Stimulated activated CD4-positive, alpha-beta T cell treated with anti-CD3 and anti-CD28 coated beads, Interleukin-15, amount 100 ng/mL, for 1 hour (primary cell): ENCODE measurements at places on chromosomes 5 and 9.

DNA sequence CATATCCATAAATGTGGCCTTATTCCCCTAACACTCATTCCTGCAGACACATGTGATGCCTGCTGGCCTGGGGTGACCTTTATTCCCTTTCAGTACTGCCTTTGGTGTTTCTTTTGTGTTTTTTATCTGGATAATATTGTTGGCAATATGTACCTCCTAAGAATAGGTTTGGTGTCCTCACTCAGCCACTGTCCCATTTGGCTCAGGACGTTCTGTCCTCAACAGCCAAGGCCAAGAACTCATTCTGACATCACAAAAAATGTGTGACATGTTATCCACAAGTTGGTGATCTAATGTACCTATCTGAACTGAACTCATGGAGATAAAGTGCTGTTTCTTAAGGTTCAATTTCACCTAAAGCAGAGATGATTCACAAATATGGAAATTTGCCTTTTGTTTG lies 142.9 kb upstream of the GRAMD2B start:
- DNase-seq: no peak

- DNase-seq: no peak
These were observed 162.6 kb downstream of the TRIM32 start for GRCh38 chr9:116849721-116850120.

DNA sequence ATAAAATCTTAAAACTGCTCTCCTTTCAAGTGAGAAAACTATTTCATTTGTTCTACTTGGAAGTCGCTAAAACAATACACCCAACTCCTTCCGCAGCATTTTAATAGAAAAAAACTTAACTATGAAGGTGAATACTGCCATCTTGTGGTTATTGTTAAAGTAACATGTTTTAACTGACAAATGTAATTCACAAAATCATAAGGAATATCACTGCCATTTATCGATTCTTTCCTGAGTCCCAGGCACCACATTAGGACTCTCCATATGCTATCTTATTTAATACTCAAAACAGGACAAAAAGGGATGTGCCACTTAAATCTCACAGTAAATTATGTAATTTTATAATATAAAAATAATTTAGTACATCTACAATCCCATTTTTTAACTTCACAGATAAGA lies 130.5 kb upstream of the ITGA1 start:
- no peak for DNase-seq

GRCh38 chr5:158212917-158213316 lies 354.0 kb upstream of the CLINT1 start:
- no peak for DNase-seq

DNA sequence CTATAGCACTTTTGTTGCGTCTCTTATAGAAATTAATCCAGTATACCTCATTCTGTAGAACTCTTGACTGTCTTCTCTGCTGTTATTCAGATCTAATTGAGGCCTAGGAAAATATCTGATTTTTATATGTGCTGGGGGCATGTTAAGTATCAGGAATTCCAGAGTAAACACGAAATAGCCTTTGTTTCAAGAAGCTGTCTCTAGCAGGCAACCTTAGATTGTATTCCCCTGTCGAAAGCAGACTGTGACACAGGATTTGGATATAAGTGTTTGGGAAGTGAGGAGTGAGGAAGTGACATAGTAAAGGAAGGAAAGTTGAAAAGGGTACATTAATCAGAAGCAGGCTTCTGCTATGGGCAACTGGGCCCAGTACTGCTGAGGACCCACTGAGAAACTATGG lies 72.1 kb upstream of the RASA1 start:
- no peak for DNase-seq

DNA sequence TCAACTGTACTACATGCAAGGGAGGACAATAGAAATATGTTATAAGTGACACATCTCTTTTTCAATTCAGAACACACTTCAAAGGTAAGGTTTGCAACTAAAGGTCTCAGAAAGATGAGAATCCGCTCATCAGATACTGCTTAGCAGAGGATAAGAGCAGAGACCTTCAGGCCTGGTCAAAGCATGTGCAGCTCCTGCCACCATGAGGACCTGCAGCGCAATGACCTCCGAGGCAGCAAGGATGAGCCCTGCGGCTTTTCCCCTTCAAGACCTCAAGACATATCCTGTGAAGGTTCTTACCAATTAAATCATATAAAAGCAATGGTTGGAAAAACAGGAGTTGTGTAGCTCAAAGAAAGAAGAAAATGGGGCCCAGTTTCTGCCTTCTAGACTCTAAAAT lies 135.8 kb downstream of the TRIM36 start:
- no peak for DNase-seq
